Thyroid gland (tissue), 4 donors: ENCODE measurements at places on chromosomes 5 and 9. TPM values are rescaled to one million over a fixed set of nuclear protein-coding genes. Genes with fewer than 3 reads are reported as not detected.

SLCO6A1 gene
- not detected for total RNA-seq

MYMK gene
- not detected for total RNA-seq

DMRTA1 gene
- 4.7 TPM for total RNA-seq

MYORG gene
- total RNA-seq: 5.9 TPM

SPATA31D4 gene
- not detected for total RNA-seq

F12 gene
- 1.1 TPM for total RNA-seq

AK6 gene
- 32.6 TPM for total RNA-seq

RXFP3 gene
- total RNA-seq: not detected

BNC2 gene
- total RNA-seq: 3.8 TPM

TRUB2 gene
- 16.0 TPM for total RNA-seq

HTR1A gene
- 1.1 TPM for total RNA-seq

ENG gene
- total RNA-seq: 55.5 TPM

ECSCR gene
- total RNA-seq: 34.9 TPM

LTC4S gene
- 9.6 TPM for total RNA-seq

DNA sequence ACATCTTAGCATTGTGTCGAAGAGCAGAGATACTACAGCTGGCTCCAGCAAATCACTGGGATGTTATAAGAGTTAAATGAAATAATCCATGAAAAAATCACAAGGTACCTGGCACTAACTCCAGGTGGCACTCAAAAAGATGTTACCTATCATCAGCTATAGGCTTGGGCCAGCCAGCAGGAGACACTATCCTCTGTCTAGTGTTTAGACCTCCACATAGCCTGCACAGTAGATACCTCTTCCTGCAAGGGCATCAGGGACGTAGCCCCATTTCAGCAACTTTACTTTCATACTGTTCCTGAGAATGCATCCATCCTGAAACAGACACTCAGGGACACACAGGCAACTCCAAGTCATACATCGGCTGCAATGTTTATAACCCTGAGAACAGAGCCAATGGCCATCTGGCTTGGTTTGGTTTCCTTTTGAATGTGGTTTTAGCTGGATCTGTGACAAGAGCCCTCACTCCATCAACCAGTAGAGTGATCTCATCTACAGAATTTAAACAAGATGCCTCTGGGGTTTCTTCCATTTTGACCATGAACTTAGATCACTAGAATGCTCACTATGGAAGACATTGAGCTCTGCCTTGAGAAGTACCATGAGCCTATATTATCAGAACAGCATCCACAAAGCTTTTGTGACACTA, 69.9 kb downstream of the TLE1 start:
- no peak for DNase-seq

DNA sequence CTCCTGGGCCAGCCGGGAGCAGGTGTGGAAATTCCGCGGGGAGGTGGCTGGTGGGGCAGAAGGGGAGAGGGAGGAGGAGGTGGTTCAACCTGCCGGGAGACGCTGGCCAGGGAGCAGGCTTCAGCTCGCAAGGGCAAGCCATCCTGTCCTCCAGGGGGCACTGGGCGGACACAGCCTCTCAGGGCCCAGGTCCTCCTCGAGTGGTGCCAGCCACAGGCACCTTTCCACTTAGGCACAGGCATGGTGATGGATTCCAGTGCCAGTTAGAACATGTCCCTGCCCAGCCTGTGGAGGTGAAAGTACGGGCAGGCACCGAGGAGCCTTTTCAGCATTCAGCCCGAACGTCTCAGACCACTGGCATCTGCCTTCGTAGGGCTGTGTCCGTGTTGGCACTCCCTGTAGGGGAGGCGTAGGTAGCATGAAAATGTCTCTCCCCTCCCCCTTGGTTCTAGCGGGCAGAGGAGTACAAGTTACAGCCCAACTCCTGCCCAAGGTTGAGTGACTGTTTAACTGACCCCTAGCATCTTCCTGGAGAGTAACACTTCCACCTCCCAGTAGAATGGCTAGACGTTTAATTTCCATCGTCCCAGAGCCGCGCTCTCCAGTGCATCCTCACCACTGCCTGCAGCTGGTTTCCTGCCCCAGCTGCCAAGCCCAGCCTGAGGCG, 48.9 kb downstream of the DAB2IP start:
- DNase-seq: peak; percentile 86

GRCh38 chr5:134328619-134329018, 38.4 kb downstream of the CDKL3 start:
- DNase-seq: no peak

DNA sequence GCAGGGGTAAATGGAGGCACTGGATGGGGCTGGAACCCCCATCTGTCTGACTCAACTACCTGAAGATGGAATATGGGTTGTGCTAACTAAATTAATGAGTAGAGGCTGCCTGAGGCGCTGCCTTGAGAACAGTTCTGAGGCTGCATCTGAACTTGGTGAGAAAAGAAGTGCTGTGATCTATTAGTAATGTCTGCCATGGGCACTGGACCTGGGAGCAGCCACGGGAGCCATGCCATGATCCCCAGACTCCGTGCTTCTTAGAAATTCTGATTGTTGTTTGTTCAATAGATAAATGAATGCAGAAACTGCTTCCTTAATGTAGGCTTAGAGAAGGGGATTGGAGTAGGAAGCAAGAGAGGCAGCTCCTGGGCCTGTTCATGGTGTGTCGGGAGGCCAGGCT, 80.2 kb downstream of the KCNIP1 start:
- no peak for DNase-seq

DNA sequence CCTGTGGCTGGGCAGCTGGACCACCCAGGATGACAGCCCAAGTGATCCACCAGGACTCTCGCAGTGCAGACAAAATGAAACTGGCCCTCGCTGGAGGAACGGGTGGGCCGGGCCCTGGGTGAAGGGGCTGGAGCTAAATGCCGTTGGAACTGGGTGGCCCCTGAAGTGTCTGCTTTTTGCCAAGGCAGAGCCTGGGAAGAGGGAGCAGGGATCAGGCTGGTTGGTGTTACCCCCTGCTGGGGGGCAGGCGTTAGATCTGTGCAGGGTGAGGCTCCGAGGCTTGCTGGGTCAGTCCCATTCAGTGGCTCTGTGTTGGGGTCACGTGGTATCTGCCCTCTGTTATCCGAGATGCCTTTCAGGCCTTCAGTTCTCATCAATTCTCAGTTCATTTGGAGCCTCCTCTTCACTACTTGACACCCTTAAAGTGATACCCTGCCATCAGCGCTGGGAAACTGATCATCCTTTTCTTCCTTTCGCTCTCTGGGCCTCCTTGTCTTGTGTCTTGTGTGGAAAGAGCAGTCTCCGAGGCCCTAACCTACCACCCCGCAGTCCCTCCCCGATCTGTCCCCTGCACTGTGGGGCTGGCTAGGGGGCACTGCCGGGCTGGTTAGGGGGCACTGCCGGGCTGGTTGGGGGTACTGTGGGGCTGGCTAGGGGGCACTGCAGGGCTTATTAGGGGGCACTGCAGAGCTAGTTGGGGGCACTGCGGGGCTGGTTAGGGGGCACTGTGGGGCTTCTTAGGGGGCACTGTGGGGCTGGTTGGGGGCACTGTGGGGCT, 37.3 kb downstream of the COL5A1 start:
- DNase-seq: no peak

DNA sequence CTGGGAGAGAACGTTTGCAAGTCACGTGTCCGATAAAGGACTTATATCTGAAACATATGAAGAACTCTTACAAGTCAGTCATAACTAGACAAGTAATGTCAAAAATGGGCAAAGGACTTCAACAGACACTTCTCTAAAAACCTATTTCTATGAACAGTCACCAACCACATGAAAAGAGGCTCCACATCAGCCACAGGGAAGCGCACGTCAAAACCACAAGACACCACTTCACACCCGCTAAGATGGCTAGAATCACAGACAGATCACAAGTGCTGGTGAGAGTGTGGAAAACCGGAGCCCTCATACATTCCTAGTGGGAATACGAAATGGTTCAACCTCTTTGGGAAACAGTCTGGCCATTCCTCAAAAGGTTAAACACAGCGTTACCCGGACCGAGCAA, 11.5 kb upstream of the CARD9 start:
- DNase-seq: no peak

DNA sequence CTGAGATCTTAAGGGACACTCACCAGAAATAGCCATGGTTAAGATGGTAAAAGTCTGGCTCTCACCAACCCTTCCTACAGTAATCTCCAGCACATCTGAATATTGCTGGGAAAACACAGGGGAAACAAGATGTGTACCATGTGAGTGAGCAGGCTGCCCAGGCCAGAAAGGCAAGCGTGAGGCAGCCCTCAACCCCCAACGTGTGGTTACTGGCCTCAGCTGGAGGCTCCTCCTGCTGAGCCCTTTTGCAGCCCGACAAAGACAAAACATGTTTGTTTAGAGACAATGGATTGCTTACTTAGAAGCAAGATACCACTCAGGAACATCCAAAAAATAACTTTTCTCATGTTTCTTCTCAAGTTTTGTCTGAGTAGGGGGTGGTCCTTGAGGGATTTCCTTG, 16.6 kb downstream of the ZFP62 start:
- no peak for DNase-seq

- DNase-seq: no peak
These were observed 520 bp downstream of the PCDH12 start for GRCh38 chr5:141957367-141957996.

DNA sequence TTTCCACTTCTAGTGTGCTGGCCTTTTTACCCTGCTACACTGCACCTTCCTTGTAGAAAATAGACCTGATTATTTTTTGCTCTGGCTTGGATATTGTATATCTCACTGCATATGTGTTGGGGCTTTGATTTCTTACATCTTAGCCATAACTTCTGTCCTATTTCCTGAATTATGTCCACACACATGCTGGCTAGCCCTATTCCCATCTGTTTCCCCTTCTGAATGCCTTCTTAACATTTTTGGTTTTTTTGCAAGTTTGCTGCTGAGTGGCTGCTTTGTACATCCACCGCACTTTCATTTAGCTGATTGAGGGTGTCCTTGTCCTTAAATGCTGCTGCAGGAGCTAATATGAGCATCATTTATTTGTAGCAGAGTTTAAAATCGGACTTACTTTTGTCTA, 26.9 kb downstream of the CFAP95 start:
- DNase-seq: no peak

DNA sequence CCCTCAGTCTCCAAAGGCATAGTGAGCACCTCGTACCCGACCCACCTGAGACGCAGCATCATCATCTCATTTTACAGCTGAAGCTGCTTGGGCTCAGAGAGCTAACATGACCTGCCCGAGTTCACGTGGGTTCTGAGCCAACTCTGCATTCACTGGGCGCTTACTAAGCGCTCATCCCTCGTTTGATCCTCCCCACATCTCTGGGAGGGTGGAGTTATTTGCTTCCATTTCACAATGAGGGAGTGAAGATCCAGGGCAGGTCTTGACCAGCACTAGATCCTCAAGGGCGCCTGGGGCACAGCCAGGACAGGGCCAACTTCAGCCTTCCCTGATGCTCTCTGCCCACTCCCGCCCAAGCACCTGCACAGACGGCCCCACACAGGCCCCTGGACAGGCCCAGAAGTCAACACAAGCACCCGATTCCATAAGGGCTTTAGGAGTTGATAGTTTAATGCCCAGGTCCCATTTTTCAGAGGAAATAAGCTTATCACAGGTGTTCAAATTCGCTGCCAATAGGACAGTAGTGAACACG, 80.8 kb downstream of the HRH2 start:
- no peak for DNase-seq

GRCh38 chr5:117333011-117333410, 758.4 kb upstream of the SEMA6A start:
- DNase-seq: no peak

GRCh38 chr5:139747583-139748504, 47.8 kb upstream of the PSD2 start:
- DNase-seq: peak; percentile 66

DNA sequence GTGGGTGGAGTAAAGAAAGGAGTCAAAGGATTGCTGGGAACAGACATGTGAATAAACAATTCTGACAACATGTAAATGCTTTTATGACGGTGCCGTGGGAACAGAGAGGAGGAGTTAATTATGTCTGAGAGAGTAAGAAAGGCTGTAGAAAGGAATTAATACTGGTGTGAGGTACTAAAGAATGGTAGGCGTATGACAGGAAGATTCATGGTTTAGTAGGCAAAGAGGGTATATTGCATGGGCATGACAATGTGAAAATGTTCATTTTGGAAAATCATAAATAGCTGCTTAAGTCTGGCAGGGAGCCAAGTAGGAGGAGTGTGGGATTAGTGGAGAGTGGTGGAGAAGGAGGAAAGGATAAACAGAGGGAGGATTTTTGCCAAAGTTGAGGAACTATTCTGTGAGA, 19.7 kb downstream of the NAA35 start:
- DNase-seq: peak; percentile 5

- no peak for DNase-seq
These were observed 110.2 kb upstream of the PCA3 start for GRCh38 chr9:76654051-76654461.

DNA sequence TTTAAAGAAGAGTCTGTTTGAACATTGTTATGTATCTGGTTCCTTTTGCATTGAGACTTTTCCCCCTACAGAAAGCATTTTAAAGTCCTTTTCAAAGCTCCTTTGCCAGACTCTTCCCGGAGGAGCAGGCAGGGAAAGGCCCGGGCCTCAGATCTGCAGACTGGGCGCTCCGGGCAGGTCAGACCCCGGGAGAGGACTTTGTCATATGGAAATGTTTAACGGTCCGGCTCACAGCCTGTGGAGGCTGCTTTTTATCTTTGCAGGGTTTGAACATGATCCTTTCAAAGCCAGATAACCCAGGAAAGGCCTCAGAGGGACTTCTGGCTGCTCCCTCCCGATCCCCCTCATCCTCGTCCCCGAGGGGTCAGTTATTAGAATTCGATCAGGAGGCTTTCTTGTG, 82.1 kb upstream of the IRX2 start:
- no peak for DNase-seq

GRCh38 chr9:132548751-132549640, 33.4 kb upstream of the BARHL1 start:
- no peak for DNase-seq

DNA sequence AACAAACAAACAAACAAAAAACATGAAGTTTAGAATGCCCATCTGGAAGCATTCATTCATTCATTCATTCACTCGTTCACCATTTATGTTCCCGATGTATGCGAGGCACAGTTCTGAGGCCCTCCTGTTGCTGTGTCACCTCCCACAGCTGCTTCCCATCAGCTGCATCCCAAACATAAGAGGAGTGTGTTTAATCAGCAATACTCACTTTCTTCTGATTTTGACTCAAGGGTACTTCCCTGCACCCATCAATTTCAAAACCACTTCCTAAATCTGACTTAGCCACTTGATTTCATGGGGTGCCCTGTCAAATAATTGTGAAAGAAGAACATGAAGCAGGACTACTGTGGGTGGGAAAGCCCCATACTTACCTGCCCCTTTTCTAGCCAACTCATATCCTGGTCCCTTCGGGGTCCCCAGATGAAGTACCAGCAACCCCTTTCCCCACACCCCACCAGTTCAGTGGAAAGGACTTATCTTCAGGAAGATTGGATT, 128.0 kb upstream of the IL12B start:
- DNase-seq: no peak

DNA sequence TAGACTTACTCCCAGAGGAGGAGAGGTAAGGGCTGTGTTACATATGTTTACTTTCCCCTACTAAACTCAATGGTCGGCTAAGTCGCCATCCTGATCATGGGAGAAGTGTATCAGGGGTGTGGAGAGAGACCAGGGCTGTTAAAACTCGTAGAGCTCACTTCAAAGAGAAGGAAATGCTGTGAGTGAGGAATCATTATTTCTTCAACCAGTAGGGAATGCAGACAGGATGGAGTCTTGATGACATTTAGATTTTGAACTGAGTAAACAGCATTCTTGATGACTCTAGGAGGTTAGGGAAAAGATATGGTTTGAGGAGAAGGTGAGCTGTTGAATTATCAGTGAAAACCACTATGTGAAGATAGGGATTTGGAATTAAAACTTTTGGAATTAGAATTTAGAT, 17.3 kb downstream of the RECK start:
- no peak for DNase-seq

GRCh38 chr9:97398999-97399758, 12.7 kb upstream of the TDRD7 start:
- peak; percentile 88 for DNase-seq

GRCh38 chr5:168946363-168946762, 354.6 kb downstream of the SLIT3 start:
- DNase-seq: no peak
